SK-N-DZ (cell line): ENCODE measurements at places on chromosomes 6 and 20.

- DNase-seq, result no peak
Measured at GRCh38 chr20:39946931-39947330, 742.1 kb downstream of the MAFB start.

GRCh38 chr6:110020888-110021287 lies 42.8 kb downstream of the GPR6 start:
- no peak for DNase-seq

DNA sequence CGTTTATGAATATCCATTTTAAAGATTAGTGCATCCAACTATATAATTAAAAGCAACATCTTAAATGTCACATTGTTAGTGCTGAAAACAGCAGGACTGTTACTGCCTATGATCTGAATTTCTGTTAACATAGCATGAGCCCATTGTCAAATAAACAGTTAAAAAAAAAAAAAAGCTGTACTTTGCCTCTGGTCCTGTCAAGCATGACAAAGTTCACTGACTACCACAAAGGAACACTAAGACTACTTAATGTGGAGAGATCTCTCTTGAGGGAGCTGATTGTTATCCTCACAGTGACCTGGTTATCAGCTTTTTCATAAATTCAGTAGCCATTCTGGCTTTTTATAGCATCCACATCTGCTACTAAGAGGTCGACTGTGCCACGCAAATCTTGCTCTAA lies 228.1 kb downstream of the TMEM200A start:
- DNase-seq, result no peak

DNA sequence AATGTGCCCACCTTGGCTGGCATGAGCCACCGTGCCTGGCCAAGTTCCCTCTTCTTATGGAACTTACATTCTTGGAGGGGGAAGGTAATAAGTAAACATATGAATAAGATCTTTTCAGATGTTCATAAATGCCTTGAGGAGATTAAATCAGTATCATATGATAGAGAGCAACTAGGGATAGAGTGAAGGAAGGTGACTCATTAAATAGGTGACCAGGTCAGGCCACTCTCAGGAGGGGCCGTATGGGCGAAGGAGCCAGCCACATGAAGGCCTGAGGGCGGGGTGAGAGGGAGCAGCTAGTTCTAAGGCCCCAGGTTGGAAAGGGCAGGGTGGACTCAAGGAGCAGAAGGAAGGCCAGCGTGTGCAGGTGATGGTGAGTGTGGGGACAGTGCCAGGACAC lies 91.1 kb downstream of the UST start:
- DNase-seq, result no peak

DNA sequence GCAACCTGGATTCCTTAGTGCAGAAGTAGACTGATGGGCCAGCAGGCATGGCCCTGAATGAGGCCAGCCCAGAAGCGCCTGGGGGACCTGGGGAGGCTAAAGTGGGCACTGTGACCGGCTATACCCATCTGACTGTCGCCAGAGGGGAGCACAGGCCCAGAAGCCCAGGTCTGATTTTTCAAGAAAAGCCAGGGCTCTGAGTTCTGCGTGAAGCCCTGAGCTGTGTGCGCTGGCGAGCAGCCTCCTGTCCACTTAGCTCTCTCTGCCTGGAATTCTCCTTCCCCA lies 111.7 kb downstream of the SULF2 start:
- no peak for DNase-seq

DNA sequence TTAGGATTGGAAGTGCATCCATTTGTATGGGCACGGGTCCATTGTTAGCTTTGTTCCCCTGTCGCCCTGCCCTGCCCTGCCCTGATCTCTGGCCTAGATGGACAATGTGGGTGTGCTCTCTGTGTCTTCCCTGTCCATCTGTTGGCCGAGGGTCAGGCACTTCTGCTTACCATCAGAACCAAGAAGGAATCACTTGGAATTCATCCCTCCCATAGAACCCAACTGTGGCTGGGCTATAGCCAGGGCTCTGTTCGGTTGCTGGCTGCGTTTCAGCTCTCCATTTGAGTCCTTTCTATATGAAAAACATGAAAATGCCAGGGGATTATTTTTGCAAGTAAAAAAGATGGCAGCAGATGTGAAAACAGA lies 26.6 kb upstream of the TULP4 start:
- DNase-seq, result no peak

DNA sequence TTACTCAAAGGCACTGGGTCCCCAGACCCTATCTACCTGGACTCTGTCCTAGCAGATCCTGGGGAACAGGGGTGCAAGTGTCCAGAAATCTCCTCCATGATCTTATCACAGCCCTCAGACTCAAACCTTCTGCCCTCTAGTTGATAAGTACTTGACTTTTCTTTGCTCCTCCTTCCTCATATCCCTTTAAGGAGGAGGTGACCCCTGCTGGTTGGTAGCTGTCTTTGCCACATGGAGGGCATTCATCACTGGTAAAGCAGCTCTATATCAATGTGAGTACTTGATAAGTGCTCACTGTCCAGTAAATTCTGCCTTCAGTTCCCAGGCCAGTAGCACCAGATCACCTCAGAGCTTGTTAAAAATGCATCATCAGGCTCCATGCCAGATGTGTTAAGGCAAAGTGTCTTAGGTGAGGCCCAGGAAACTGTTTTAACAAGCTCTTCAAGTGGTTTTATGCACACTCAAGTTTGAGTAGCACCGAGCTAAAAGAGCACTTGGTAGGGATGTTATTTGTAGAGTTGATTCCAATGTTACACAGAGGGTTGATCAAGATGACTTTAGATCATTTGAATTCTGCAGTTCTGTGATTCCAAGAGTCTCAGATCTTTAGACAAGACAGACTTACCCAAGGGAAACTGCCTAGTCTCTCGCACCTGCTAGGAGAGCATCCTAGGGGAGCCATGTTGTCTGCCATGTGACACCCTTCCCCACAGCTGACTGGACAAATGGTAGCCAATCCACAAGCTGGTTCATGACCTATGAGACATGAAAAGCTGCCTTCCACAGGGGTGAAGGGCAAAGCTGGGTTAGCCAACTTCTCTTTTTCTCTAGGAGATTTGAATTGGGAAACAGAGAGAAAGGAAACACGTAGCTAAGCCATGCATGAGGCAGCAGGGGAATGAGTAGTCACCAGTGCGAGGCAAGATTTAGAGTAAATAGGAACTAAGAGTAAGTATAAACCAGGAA lies 18.6 kb downstream of the TREML2 start:
- DNase-seq, result peak; percentile 28

- no peak for DNase-seq
Measured at GRCh38 chr6:33785778-33786177, 3.2 kb downstream of the LEMD2 start.

DNA sequence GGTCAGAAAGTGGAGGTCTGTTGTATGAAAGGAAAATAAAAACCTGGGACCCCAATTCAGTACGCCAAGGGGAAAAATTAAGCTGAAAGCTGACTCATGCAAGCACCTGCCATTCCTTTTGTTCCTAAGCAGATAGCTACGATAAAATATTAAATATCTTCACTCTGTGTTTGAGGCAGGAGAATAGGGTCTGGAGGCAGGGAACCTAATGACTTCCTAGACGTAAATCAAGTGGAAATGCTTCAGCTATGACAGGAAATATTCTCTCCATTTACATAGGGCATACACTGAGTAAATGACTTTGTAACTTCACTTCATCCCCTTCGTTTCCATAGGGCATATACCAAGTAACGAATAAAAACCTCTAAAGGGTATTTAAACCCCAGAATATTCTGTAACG lies 41.0 kb upstream of the IFNGR1 start:
- no peak for DNase-seq

DNA sequence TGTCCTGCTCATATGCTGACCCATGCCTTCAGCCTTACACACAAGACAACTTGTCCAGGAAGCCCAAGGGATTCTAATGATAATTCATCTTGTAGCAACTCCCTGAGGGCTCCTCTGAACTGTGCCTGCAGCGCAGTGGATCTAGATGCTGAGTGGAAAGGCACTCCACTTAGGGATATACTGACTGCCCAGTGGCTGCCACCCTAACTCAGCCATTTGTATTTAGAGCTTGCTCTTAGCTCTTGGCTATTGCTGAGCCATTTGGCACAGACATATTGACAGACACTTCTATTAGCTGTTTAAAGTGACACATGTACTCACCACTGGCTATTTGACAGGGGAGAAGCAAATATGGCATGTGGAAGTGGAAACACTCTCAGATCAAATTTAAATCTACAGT lies 278.3 kb upstream of the SGK1 start:
- DNase-seq, result no peak

- DNase-seq, result no peak
Measured at GRCh38 chr6:71498638-71499037, 210.0 kb downstream of the OGFRL1 start.

DNA sequence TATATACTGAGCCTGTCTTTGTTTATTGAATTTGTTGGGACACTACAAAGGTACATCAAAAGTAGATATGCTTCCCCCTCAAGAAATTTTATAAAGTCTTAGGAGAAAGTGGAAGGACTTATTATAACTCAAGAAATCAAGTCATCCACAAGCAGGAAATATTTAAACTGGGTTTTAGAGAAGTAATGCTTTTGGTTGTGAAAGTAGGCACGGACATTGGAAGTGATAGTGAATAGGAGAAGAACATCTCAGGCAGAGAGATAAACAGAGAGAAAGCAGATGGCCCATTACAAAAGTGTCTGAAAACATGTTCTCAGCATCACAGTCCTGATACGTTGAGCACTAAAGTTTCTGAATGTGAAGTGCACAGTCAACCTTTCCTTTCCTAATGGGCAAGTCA lies 415.6 kb upstream of the RNF217 start:
- no peak for DNase-seq

DNA sequence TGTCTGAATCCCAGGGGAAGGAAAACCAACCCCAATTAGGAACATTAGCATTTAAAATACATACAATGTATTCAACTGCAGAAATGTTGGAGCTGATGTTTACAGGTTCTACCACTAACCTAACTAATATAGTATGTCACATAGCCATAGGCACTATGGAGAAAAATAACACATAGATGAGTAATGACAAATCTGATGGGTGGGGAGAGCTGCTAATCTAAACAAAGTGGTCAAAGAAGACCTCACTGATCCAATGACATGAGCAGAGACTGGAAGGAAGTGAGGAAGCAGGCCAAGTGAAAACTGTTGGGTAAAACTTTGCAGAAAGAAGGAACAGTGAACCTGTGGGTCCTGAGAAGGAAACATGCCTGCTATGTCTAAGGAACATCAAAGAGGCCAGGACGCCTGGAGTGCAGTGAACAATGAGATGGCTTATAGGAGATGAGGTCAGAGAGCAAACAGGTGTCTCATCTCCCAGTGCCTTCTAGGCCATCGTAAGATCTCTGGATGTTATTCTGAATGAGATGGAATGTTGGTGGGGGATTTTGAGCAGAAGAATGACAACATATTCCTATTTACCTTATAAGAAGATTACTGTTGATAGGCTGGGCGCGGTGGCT lies 135.7 kb downstream of the ALDH8A1 start:
- DNase-seq, result no peak

DNA sequence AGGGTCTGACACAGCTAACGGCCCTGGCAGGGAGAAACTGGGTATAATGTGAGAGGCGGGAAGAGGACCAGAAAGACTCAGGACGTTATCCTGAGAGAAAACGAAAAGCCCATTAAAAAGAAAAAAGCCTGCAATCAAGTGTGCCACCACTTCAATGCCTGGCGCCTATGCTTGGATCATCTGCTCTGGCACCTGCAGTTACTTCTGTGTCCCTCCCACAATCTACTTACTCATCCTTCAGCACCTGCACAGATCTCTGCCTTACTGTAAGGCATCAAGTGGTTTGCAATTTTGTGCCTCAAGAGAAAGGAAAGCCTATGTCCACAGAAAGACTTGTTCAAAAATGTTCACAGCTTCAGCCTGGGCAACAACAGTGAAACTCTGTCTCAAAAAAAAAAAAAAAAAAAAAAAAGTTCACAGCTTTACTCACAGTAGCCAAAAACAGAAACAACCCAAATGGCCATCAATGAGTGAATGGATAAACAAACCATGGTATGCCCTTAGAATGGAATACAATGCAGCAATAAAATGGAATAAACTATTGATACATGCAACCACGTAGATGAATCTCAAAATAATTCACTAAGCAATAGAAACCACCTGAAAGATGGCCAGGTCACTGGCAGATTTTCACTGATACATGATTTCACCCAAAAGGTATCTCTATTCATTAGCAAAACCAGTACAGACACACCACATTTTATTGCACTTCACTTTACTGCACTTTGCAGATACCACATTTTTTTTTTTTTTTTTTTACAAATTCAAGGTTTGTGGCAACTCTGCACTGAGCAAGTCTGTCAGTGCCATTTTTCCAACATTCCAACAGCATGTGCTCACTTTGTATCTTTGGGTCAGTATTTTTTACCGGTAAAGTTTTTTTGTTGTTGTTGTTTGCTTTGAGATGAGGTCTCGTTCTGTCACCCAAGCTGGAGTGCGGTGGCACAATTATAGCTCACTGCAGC lies 48.6 kb downstream of the ABHD12 start:
- DNase-seq, result no peak

DNA sequence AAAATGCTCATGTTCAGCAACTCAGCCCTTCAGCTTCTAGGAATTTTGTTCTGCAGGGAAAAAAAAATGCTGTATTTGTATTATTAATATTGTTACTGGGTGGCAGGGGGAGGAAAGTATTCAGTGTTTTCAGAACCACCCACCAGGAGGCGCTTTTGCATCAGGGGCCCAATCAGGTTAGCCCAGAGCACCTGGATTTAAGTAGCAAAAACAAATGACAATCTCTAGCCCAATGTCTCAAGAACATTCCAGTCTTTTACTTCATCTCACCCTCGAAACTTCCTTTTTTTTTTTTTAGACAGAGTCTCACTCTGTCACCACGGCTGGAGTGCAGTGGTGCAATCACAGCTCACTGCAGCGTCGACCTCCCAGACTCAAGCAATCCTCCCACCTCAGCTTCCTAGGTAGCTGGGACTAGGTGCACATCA lies 635 bp upstream of the C20orf203 start:
- no peak for DNase-seq

- no peak for DNase-seq
Measured at GRCh38 chr6:1991332-1991878, 254.0 kb downstream of the GMDS start.

DNA sequence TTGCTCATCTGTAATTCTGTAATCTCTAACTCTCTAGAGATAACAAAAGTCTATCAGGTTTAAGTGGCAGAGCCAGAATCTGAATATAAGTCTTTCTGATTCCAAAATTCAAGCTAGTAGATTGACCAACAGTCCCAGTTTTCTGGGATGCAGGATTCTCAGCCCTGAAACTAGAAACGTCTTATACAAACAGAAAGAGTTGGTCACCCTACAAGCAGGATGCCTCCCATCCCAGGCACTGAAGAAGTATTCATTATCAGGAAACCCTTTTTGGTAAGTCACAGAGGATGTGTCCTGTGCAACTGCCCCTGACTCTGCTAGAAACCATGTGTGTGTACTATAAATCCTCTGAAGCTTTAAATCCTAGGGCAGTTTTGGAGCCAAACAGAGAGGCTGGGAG lies 135.0 kb downstream of the CARMIL1 start:
- no peak for DNase-seq

DNA sequence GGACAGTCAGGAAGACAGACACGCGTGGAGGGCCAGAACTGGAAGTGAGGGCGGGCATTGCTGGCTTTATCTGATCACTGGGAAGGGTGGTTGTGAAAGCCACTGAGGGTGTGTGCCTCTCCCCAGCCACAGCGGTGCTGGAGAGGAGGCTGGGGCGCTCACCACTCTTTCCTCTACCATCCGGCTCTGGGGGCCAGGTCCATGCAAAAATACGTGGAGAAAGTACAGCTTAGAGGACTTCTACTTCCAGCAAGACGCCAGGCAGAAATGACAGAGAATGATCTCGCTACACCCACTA lies 148.8 kb upstream of the RPS6KA2 start:
- DNase-seq, result no peak

- DNase-seq, result no peak
Measured at GRCh38 chr20:31602779-31603441, 2.2 kb upstream of the ID1 start.

GRCh38 chr6:57421503-57421902 lies 104.1 kb downstream of the PRIM2 start:
- DNase-seq, result no peak
